Activated CD8-positive, alpha-beta memory T cell treated with anti-CD3 and anti-CD28 coated beads for 36 hours (primary cell): ENCODE measurements at places on chromosomes 16 and 17. TPM values are rescaled to one million over a fixed set of nuclear protein-coding genes. Genes with fewer than 3 reads are reported as not detected.

Gene MRPL10
- 60.9 TPM for total RNA-seq

Gene DYNLRB2
- total RNA-seq = not detected

Gene KPNA2
- 233 TPM for total RNA-seq

Gene OTOA
- total RNA-seq = 0.29 TPM

Gene RPAIN
- total RNA-seq = 53.7 TPM

Gene FNDC8
- not detected for total RNA-seq

Gene SYT17
- total RNA-seq = not detected

Gene DLG4
- 4.5 TPM for total RNA-seq
